ENCODE measurements at places on chromosomes 11 and 22.

DNA sequence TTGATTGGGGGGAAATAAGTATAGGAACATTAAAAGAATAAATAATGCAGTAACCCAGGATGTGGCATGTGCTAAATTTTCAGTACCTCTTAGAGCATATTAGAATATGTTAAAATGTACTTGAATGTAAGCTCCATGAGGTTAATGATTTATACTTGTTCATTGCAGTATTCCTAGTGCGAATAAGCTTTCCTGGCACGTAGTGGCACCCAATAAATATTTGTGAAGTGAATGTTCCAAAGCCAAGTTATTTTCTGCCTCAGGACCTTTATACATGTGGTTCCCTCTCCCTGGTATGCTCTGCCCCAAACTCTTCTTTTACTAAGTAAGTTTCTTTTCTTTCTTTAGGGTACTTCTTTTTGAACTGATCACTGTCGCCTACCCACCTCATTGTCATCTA lies 118.8 kb downstream of the DBX1 start:
- no peak for DNase-seq

DNA sequence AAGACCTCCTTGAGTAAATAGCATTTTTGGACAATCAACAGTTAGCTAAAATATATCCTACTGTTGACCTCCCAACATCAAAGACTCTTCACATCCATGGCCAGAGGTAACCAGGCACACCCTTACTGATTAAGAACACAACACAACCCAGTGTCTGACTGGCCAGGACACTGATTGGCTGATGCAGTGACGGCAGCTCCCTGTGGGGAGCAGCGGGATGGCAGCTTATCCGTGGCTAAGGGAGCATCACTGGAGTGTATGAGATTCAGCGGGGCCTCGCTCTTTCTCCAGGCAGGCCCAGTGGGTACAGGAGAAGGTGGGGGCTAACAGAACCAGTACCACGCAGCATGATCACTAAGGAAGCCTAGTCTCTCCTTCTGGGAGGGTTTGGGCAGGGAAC lies 10.3 kb upstream of the IL2RB start:
- DNase-seq = no peak

GRCh38 chr11:122756417-122756816 lies 81.9 kb upstream of the CRTAM start:
- DNase-seq = no peak

- DNase-seq = no peak
Observed at GRCh38 chr11:71499546-71499945, 27.5 kb upstream of the KRTAP5-7 start.

GRCh38 chr11:65919141-65919572 lies at the start of gene DRAP1:
Gene DRAP1 (plus strand): TSS chr11:65919426. CDS start chr11:65919502, 76 bp downstream.
- peak; percentile 99 for DNase-seq

DNA sequence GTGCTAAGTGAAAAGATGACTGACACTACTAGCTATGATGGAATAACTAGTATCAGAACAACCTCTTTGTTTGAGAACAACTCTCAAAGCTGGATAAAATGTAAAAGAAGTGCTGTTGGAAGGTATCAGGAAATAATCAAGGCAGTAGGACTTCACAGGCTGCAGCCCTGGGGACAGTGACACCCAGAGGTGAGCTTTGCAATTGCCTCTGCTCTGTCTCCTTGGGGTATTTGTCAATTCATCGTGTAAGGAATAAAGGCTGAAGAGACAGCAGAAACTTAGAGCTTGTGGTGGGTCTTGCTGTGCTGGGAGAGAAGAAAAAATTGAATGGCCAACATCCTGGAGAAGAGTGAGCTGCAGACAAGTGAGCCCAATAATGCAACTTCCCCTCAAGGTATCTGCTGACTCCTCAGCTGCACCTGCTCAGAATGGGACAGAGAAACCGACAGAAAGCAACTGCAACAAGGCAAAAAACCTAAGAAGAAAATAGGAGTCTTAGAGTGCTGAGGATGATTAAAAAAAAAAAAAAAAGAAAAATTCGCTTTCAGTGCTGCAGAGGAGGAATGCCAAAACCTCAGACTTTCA lies 141.1 kb downstream of the RCN1 start:
- DNase-seq = no peak

DNA sequence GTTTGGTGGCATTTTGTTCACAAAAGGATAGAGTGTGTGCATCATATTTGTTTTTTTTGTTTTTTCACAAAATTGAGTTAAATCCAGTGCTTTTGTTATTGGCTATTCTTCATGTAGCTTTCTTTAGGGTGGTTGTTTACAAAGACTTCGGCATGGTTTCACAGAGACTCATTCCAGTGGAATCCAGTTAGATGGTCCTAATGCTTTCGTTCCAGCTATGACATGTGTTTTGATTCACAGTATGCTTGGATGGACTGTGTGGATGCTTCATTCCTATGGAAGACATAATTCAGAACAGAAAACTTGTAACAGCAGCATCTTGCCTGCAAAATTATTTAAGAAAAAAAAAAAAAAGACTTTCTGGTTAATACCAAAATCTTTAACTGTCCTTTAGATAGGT lies 97.9 kb downstream of the PDHX start:
- no peak for DNase-seq

DNA sequence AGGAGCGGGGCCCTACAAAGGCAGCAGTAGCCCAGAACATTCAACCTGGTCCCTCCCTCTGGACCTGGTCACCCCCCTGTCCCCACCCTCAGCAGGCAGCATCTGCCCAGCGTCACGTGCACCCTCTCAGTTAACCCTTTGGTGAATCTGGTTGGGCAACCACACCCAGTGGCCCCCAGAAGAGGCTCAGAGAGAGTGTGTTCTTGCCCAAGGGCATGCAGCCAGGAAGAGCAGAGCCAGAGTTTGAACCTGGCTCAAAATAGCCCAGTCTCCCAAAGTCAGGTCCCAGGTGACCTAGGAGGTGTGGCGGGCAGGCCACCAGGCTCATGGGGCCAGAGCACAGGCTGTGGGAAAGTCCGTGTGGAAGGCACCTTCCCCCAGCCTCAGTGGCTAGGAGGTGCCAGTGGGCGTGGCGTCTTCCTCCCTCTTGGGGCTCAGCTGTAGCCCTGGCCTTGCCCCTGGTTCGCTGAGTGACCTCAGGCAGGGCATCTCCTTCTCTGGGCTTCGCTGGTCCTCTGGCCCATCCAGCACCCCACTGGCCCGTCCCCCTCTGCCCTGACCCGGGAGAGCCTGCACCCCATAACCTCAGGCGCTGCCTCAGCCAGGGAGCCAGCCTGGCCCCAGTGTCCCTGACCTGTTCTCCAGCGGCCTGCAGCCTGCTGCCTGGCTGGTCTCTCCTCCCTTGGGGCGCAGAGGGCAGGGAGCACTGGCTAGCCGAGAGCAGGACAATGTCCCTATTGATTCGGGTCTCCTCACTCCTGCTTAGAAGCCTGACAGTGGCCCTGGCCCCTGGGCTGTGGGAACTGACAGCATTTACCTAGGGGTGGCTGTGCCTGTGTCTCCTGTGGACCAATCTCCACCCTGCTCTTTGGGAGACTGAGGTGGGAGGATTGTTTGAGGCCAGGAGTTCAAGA lies 7.0 kb downstream of the ALDH3B1 start:
- DNase-seq = no peak
